ENCODE measurements at places on chromosomes 12 and 14. TPM values are rescaled to one million over a fixed set of nuclear protein-coding genes. Genes with fewer than 3 reads are reported as not detected.

Gene PLA2G1B
- total RNA-seq = not detected

Gene GPR84
- 0.07 TPM for total RNA-seq

Gene AKAP5
- 0.20 TPM for total RNA-seq

Gene DCD
- not detected for total RNA-seq

Gene PRH2
- total RNA-seq = not detected

Gene TMPRSS12
- not detected for total RNA-seq

Gene ST8SIA1
- 2.2 TPM for total RNA-seq

Gene KCNA1
- total RNA-seq = not detected

Gene DPPA3
- total RNA-seq = not detected

Gene CLEC6A
- not detected for total RNA-seq
